NCI-H2171 treated with DMSO at 0.1 percent for 48 hours (cell line): ENCODE measurements at places on chromosomes 11 and 22.

DNA sequence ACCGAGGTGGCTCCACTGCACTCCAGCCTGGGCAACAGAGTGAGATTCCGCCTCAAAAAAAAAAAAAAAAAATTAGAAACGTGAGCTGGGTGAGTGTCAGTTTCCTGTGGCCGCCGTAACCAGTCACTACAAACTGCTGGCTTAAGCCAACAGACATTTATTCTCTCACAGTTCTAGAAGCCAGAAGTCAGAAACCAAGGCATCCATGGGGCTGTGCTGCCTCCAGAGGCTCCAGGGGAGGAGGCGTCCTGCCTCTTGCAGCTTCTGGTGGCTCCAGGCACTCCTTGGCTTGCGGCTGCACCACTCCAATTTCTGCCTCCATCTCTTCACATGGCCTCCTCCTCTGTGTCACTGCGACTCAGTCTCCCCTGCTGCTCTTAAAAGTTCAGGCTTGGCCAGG lies 11.1 kb upstream of the KIAA0930 start:
- no peak for DNase-seq

DNA sequence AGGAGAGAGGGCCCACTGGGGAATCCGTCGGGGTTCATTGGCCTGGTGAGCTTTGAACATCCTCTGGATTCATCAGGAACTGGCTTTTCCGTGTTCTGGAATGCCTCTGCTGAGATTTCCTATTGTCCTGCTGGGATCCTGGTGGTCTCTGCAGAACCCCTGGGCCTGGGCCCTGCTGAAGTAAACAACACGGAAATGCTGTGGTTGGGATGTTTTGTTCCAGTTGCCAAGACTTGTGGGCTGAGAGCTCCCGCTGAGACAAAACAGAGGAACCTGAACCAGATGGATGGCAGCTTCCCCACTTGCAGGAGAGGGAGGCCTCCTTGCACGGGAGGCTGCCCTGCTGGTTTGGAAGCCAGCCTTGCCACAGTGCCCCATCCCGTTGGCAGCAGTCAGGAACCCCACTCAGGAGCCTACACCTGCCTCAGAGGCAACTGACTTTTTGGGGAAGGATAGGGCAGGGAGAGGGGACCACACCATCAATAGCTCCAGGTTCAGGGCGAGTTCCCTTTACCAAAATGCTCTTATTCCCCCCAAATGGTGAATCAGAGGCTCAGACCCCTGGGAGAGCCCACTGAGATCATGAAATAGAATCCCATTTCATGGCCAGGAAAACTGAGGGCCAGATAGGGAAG lies 60.7 kb downstream of the LRRC32 start:
- peak; percentile 29 for DNase-seq

GRCh38 chr11:94027210-94027609 lies 6.1 kb downstream of the HEPHL1 start:
- no peak for DNase-seq

DNA sequence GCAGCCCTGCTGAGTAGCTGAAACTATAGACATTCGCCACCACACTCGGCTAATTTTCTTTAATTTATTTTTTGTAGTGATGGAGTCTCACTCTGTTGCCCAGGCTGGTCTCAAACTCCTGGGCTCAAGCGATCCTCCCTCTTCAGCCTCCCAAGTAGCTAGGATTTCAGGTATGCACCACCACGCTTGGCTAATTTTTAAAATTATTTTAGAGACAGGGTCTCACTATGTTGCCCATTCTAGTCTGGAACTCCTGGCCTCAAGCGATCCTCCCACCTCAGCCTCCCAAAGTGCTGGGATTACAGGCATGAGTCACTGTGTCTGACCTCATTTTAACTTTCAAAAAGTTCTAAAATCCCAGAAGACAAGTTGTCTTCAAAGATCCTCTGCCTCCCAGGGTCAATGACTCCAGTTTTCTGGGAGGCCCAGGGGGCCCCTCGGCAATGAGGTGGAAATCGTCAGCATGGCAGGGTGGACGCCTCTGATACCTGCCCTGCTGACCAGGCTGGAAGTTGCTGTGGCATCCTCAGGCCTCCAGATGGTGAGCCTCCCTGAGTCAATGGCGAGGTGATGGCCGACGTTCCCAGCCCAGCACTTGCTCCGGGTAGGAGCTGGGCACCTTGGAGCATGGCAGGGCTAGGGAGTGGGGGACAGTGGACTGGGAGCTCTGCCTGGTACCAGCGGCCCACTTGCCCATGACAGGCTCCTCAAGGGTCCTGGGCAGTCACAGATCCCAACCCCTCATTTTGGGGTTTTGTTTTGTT lies 31.1 kb downstream of the RPL3 start:
- DNase-seq = no peak

GRCh38 chr22:30420347-30421125 lies 5.0 kb upstream of the MTFP1 start:
- no peak for DNase-seq

GRCh38 chr11:117822074-117823033 lies 2.2 kb downstream of the FXYD2 start:
- DNase-seq = peak; percentile 0
